ENCODE measurements at places on chromosomes 3 and 15.

GRCh38 chr3:171791692-171792076 is 18.6 kb downstream of the PLD1 start:
- DNase-seq = no peak

GRCh38 chr3:196287090-196287439 is 461 bp downstream of the PCYT1A start:
- DNase-seq = no peak

DNA sequence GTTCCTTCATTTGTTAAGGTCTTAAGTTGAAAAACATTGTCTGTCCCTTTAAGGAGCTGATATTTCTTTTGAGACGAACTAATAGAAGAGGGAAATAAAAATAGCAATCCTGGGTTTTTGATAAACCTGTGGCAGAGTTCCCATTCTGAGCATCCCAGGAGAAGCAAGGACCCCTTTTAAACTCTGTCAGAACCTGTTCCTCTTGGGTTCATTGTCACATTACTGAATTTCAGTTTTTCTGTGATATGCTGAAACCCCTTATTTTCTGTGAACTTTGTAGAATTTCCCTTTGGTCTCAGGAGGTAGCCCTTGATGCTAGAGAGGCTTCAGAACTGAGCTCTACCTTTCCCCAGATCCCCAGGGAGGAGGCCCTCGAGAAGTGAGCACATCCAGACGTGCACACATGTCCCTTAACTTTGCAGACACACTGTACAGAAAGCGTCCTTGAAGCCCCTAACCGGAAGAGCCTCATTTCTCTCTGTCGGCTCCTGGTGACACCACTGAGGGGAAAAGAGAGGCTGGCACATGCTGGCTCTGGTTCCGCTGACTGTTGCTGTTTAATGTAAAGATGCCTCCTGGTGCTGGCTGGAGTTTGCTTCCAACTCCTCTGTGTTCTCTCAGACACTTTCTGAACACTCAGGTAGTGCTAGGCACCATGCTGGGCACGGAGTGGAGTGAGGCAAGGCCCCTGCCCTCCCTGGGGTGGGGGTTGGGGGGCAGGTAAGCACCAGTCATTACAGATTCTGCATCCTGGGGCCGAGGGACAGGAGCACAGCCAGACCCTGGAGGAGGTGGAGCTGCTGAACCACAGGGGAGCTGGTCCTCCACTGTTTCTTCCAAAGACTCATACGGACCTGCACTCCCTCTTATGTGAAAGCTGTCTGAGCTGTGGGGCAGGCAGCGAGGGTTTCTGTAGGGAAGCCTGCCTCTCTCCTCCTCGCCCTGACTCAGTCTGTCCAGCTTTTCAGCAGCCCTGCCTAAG is 77.5 kb downstream of the CHDH start:
- no peak for DNase-seq

DNA sequence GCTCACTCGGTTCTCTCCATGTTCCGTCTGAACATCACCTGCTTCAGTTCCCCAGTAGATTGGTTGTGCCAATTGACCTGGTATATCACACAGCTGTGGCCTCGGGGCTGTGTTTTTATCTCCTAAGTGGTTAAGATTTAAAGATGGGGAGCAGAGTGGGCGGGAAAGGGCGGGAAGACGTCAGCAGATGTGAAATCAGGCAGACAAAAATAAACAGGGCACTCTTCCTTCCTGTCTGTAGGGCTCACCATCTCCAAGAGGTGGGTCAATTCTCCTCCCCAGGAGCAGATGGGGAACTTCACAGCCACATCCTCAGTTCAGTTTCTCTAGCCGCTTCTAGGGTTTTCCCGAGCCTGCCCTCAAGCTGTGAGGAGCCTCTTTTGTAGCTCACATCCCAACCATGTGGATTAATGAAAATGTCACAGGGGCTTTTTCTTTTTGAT is 26.8 kb upstream of the LIMD1 start:
- no peak for DNase-seq

DNA sequence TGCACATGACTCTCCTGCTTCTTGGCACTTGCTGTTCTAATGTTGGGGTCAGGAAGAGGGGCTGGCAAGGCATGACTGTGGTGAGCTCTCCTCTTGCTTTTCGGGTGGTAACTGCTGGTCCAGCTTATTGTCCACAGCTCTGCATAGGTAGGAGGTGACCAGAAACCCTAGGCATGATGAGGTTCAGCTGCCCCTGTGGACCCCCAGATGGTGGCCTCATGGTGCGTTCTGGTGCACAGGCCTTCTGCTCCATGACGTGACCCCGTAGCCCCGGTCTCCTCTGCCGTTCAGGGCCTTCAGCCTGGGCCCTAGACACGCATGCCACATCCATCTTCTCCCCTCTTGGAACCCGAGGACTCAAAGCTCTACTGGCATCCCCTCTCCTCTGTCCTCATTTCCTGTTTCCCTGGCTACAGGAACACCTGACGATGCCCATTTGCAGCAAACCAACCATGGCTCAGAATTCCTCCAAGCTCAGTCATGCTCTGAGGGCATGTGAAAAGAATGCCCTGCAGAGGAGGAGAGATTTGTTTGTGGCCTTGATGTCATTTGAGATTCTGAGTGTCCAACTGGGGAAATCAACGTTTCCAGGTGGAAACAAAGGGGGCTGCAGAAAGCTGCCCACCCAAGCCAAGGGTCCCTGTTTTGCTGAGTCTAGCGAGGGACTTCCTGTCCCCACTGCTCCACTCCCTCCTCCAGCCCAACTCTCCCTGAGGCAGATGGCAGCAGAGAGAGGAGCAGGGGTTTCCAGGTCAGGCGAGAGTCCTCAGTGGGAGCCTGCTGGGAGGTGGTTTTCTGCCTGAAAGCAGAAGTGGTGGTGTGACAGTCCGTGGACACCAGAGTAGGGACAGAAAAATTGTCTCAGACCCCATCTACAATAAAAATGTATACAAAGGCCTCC is 198.7 kb upstream of the LYSMD4 start:
- DNase-seq = no peak

DNA sequence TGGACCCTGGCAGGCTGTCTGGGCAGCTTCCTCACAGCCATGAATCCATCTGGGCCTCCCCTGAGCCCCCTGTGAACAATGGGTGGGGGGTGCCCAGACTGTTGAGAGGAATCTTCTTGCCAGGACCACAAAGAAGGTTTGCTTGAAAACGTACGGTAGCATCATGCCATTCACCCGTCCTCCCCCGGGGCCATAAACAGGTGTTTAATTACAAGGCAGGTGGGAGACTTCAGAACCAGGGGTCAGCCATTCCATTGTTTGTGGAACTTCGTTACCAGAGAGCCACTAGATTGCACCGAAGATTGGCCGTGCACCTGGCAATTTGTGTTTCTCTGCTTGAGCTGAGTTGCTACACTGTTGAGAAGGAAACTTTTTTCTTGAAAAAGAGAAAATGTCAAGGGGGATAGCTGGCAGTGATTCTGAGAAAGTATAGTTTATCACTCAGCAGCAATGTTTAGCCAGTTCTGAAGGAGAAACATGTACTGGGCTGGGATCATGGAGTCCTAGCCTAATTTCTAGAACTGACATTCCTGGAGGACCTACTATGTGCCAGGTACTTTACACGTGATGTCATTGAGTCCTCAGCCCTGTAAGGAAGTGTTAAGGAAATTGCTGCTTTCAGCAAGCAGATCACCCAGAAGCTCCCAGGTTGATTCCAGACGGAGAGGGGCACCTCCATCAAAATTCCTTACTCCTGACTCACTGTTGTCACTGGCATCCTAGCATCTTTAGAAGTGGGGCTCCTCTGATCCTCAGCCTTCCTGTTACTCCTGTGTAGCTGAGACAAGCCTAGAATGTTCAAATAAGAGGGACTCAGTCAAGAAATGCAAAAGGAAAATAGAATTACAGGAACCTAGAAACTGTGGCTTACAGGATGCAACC is 103.8 kb upstream of the UBE2E1 start:
- no peak for DNase-seq

DNA sequence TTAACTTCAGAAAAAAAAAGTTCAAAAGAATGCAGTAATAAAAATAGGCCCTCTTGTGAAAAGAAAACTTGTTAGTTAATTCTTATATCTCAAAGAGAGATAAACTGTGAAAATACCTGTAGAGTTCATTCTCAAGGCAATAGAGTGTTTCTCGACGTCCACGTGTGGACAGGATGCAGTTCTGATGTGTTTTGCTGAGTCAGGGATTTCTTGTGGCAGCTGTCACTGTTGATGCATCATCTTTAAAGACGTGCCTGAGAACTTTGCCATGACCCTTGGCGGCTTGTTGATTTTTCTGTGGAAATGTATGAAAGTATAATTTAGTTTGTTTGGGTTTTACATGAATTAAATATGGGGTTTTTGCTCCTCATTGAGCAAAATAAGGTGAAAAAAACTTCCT is 702.2 kb downstream of the NLGN1 start:
- no peak for DNase-seq

GRCh38 chr3:111684640-111685039 is 89.5 kb upstream of the ZBED2 start:
- DNase-seq = no peak

DNA sequence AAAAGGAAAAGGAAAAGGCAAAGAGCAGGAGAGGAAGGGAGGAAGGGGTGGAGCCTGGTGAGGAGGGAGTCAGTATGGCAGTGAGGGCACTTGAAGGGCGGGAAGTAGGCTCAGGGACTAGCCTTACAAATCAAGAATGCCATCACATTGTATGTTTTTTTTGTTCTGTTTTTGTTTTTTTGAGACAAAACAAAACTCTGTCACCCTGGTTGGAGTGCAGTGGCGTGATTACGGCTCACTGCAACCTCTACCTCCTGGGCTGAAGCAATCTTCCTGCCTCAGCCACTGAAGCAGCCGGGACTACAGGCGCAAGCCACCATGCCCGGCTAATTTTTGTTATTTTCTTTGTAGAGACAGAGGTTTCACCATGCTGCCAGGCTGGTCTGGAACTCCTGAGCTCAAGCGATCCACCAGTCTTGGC is 10.5 kb upstream of the PIK3CB start:
- DNase-seq = no peak

DNA sequence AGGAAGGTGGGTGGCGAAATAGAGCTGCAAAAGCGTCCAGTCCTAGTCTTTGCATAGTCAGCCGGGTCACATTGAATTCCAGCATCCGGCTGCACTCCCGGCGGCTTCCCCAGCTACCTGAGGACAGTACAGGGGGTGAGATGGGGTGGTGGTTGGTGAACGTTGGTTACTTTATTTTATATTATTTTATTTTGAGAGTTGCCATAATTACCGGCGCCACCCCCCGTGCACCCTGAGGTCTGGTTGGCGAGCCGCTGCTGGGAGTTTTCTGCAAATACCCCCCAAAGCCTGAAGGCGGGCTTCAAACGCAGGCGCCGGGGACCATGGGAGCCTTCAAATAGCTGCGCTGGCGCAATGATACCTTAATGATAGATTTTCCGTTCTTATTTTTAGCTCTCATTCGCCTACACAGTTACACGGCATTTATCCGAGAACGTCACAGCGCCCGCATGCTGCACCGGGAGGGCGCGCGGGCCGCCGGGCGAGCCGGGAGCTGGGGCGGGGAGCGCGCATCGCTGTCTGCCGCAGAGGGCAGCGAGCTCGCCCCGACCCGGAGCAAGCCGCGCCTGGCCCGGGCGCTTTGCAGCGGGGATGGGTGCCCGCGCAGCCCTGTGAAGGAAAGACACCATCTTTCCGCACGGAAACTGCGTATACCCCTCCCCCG is 756 bp upstream of the RASGRF1 start:
- DNase-seq = no peak

GRCh38 chr3:178777718-178778411 is 241.6 kb downstream of the KCNMB2 start:
- no peak for DNase-seq

GRCh38 chr15:94453227-94453988 is 222.0 kb downstream of the MCTP2 start:
- no peak for DNase-seq

GRCh38 chr3:181328346-181328745 is 338.8 kb upstream of the DNAJC19 start:
- DNase-seq = no peak

DNA sequence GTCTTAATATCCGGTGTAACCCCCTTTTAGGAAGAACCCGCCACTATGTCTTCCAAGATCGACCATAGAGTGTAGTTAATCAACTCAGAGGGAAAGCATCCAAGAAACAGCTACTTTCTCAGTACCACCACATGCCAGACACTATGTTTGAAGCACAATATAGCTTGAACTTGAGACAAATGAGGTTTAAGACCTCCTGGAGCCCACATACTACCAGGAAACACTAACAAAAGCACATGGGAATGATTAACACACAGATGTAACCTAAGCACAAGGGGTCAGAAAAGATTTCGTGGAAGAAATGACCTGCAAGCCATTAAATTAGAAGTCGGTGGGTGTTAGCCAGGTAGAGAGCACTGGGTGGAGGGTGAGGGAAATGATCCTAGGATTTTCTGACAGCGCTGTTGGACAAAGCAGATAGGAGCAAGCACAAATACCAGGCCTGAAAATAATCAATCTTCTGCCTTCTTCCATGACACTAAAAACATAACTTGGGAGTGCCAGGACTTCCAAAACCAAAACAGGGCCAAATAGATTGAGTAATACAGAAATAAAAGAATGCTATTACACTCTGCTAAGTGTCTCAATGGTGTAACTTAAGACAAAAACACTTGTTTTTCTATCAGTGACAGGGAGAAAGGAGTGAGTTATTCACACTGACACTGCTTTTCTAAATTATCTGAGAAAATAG is 213.7 kb downstream of the FOXP1 start:
- DNase-seq = no peak

DNA sequence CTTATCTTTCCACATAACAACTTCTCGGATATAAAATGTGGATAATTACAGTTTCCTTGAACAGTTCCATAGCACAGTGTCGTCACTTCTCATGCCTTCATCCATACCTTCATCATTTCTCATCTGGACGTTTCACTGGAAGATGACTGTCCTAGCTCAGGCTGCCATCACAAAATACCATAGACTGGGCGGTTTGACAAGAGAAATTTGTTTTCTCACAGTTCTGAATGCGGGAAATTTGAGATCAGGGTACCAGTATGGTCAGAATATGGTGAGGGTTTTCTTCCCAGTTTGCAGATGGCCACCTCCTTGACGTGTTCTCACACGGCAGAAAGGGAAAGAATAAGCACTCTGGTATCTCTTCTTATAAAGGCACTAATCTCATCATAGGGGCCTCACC is 42.8 kb downstream of the TMEM108 start:
- no peak for DNase-seq

DNA sequence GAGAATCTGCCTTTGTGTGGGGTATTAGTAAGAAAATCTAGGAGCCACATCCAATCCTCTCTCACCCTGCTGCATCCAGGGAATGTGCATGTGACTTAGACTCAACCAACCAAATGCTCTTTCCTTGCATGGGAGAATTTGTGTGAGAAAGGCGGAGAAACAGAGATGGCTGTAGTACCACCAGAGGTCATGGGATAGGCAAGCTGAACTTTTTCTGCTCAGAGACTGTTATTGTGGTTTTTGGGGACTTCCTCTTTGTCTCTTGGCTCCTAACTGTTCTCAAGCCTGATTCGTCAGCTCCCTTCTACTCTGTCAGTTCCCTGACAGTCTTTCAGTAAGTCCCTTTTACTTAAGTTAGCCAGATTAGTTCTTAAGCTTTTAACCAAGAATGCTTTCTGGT is 2.6 kb upstream of the ZSCAN2 start:
- no peak for DNase-seq

- DNase-seq = no peak
Measured at GRCh38 chr3:32885283-32885901, 66.1 kb upstream of the CCR4 start.

GRCh38 chr15:49229922-49230321 is 59.9 kb downstream of the GALK2 start:
- DNase-seq = no peak

GRCh38 chr3:17579289-17580031 is 163.0 kb downstream of the TBC1D5 start:
- DNase-seq = no peak

- DNase-seq = no peak
Measured at GRCh38 chr3:108177536-108177935, 44.7 kb downstream of the IFT57 start.

GRCh38 chr3:12628813-12629212 is 35.1 kb downstream of the RAF1 start:
- DNase-seq = no peak
